Effector memory CD4-positive, alpha-beta T cell (primary cell): ENCODE measurements at places on chromosomes 1 and 21.

DNA sequence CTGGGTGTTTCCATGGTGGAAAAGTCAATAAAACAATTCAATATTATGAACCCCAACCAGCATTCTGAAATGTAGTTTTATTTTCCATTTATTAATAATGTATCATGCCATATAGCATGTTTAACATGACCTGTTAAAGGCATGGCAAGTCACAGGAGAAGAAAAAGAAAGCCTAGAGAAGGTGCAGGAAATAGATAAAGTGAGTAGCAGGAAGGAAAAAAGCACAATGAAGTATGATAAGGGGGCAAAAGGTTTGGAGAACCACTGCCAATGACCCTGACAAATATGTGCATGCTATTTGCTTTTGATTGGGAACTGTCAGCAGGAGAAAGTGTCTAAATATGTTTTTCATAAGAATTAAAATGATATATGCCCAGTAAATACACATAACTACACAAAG lies 85.6 kb downstream of the HMCN1 start:
- DNase-seq: no peak

DNA sequence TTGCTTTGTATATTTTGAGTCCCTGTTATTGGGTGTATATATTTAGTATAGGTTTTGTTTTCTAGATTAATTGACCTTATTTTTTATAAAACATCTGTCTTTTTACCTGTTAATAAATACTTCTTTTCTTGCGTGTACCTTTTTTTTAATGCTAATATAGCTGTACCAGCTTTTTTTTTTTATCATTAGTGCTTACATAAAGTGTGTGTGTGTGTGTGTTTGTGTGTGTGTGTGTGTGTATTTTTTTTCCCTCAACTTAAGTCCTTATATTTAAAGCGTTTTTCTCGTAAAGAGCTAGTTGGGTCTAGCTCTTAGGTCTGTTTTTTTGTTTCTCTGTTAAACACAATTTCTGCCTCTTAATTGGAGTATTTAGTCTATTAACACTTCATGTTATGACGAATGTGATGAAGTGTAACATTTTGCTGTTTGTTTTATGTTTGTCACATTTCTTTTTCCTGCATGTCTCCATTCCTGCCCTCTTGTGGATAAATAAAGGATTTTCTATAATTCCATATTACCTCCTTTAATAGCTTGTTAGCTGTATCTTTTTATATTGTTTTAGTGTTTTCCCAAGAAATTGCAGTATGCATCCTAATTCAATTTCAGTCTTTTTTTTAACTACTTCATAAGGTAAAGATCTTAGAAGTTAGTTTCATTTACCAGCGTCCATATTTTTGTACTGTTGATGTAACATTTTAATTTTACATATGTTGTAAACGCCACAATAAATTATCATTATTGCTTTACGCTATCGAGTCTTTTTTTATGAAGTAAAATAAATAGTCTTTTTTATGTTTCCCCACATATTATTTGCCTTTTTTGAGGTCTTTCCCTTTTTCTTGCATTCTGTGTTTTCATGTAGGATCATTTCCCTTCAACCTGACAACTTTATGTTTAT lies 4.3 kb downstream of the PRMT2 start:
- no peak for DNase-seq

DNA sequence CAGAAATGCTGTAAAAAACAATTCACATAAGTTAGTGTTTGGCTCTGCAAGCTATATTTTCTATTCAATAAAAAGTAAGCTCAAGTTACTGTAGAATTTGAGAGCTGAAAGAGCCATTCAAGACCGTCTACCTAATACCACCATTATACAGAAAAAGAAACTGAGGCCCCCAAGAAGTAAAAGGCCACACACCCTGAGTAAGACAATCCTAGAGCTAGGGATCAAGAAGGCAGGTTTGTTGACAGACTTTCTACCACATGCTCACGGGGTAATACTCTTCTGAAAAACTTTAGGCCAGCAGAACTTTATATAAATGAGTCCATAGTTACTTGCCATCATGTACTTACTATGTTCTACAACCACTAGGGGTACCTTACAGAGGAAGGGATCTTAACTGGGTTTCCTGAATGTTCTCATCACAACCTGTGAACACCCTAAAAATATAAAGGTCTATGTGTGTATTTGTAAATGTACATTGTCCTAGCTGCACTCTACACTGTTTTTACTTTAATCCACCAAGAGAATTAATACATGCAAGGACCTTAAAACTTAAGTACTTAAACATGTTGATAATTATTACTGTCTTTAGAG lies 2.7 kb downstream of the PSMG1 start:
- no peak for DNase-seq

DNA sequence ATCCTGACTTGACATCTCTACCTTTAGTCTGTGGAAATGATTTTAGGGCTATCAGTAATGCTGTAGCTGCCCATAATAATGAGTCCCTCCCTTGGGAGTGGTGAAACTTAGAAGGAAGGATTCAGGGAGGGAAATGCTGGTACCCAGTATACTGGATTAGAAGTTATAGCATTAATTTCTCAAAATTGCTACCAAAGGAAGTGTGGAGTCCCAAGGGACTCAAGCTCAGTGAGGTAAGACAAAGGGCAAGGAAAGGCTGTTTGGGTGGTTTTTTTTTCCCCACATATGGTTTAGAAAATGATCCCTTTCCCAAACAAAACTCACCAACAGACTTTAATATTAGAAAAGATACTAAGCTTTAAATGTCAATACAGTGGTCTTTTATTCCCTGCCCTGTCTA lies 99.9 kb downstream of the CD247 start:
- no peak for DNase-seq

DNA sequence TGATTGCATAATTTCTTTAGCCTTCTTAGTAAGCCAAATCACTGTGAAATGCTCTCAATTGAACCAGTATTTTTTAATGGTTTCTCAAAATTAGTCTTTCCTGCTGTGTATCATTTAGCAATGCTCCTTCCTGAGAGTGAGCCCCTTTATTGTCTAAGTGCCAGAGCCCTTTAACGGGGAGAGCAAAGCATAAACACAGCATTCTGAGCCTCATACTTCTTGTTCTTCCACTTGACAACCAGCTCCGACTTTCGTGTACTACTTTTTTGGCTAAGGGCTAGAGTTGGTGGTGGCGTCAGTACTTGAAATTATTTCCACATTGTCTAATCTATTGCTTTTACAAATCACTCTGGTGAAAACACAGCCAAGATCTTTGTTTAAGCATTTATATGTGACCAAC lies 299.0 kb downstream of the TPR start:
- DNase-seq: no peak

- no peak for DNase-seq
These were observed 88.5 kb downstream of the GPR88 start for GRCh38 chr1:100626397-100626796.

DNA sequence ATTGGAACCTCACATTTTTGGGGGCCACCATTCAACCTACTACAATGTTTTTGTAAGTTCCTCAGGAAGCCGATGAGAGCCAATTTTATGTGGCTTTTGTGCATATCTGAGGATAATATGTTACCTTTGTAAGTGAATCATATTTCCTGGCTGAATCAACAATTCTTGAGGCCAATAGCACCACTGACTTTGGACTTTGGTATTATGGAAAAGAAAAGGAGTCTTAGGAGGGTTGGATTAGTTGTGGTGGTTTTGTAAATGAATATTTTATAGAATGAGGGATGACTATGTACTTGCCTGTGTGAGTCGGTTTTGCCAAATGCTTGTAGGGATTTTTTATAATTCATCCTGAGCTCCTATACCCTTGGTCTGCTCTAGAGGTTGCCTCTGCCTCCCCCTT lies 181.5 kb upstream of the HMGB4 start:
- no peak for DNase-seq
